Stimulated activated CD4-positive, alpha-beta T cell treated with anti-CD3 and anti-CD28 coated beads, Interleukin-1b, Interleukin-23, amount 100 ng/mL, for 1 hour (primary cell): ENCODE measurements at places on chromosomes 5 and 9.

DNA sequence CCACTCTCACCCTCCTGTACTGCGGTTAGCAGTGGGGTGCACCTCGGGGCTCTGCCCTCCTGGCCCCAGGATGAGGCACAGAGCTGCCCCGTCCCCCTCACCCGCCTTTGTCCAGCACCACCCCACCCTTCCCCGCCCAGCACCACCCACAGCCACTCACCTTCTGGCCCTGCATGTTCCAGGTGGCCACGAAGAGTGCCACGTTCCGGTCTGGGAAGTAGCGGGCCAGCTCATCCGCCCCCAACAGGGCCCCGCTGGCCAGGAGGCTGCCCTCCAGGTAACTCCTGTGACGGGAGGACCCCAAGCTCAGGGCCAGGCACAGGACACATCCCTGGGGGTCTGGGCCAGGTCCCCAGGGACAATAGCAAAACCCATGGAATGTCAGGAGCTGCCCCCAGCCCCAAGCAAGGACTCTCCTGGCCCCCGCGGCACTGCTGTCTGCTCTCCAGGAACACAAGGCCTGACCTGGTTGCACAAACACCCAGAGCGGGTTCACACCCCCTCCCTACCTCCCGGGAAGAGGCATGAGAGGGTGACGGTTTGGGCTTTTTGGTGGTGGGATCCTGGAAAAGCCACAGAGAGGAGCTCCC is 5.0 kb downstream of the INPP5E start:
- no peak for DNase-seq

GRCh38 chr5:159762921-159763320 is 153.4 kb upstream of the ADRA1B start:
- DNase-seq, result no peak

- DNase-seq, result no peak
These were observed 153.7 kb upstream of the DAPK1 start for GRCh38 chr9:87343816-87344430.

DNA sequence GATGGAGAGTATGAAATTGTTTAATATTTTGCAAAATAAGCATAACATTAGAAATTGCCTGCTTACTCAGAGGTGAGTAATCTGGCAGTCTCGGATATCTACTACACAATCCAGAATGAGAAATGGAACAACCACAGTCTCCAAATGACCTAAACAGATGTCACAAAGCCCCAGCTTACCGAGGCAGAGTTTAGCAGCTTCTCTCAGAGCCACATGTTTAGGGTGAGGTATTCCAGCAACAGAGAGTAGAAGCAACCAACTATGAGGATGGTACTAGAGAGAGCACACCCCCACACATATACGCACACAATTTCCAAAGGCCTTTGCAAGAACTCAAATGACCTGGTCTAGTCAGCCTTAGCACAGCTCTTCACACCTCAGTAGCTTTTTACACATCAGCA is 122.7 kb upstream of the LPAR1 start:
- DNase-seq, result no peak

DNA sequence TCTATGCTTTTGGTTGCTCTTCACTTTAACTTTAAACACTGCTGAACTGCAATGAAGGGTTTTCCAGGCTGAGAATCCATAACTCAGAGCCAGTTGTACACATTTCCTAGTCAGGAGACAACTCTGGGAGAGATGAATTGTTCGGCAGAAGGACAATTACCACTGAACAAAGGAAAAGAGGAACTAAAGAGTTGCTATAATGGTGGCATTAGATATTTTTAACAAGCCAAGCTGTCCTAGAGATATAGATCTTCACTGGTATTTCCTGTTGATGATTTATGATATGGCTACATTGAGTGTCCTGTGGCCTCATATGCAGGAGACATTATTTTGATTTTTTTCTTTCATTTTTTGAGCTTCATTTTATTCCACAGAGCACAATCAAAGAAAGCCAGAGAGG is 219.1 kb upstream of the PCSK5 start:
- no peak for DNase-seq

DNA sequence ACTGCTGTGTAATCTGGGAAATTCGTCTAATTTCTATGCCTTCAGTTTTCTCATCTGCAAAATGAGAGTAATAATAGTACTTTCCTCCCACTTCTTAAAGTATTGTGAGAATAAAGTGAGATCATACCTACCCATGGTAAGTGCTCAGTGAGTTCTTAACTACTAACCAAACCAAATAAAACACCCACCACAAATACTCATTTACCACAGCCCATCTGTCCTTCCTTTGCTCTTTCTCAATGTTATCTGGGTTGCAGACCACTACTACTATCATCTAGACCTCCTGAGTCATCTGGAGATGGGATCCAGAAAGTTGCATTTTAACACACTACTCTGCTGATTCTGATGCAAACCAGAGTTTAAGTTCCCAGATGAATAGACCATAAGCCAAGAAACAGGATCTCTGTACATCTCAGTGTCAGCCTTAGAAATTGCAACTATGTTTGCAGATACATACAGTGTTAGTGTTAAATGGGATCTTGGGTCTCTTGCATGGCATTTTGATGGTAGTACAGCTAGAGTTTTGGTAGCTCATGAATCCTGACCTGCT is 105.4 kb upstream of the ATP10B start:
- no peak for DNase-seq

- no peak for DNase-seq
These were observed 2.9 kb downstream of the HTR1A start for GRCh38 chr5:63959177-63959982.

DNA sequence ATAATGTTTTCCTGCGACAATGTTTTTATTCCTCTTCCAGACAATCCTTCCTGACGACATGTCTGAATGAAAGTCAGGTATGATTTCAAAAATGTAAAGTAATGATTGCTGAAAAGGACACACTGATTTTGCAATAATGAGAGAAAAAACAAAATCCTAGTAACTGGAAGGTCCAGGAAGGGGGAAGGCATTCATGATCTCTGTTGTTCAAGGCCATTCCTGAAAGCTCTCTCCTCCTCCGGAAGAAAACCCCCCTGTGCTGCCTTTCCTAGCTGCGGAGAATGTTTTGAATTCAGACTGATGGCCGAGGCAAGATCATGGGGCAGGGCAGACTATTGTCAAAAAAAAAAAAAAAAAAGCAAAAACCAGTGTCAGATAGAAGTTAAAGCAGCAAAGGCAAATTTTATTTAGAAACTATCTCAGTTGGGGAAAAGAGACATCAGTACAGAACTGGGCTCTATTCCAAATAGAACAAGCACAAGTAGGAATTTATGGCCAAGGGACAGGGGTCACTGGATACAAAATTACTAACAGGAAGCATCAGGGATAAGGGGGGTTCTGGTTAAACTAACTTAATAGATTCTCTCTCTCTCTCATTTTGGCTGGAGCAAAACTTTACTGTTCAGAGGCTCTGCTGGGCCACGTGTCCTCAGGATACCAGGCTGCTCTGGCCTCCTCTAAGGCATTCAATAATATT is 36.5 kb upstream of the CTSV start:
- DNase-seq, result no peak

- no peak for DNase-seq
These were observed 10.1 kb downstream of the EEIG1 start for GRCh38 chr9:127970401-127971313.

- DNase-seq, result no peak
These were observed 89.5 kb downstream of the EPB41L4A start for GRCh38 chr5:112329419-112330090.

DNA sequence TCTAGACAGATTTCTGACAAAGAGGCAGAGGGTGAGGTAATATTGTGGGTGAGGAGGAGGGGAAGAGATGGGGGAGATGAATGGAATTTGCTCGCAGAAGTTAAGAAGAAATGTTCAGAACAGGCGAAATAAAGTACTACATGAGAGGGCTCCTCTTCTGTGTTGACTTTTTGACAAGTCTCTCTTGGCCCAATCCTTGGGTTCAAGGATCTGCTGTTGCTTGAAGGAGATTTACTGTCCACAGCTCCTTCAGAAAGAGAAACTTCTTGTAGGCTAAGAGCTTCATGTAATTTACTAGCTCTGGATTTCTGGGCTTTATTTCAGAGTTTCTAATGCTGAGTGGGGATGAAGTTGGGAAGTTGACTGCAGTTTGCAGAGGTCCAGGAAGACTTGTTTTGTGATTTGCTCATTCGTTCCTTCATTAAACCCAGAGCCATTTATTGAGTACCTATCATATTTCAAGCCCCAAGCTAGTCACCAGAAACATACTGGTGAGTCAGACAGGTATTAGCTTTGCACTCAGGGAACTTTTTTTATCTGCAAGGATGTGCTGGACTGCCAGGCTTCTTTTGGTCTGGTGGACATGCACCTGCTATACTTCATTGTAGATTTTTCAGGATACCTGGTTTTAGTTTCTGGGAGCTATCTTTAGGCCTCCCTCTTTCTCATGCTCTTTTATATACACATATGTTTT is 402.9 kb upstream of the CLINT1 start:
- DNase-seq, result no peak

DNA sequence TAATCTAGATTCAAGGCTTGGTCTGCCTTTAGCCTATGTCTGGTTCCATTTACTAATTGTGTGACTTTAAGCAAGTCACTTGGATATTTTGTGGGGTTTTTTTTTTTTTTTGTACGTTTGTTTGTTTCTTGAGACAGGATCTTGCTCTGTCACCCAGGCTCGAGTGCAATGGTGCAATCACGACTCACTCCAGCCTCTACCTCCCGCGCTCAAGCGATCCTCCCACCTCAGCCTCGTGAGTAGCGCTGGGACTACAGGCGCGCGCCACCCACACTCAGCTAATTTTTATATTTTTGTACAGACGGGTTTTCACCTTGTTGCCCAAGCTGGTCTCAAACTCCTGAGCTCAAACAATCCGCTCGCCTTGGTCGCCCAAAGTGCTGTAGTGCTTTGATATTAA is 1.1 kb upstream of the PFDN1 start:
- no peak for DNase-seq

GRCh38 chr5:4023091-4023752 is 427.6 kb downstream of the IRX1 start:
- no peak for DNase-seq

DNA sequence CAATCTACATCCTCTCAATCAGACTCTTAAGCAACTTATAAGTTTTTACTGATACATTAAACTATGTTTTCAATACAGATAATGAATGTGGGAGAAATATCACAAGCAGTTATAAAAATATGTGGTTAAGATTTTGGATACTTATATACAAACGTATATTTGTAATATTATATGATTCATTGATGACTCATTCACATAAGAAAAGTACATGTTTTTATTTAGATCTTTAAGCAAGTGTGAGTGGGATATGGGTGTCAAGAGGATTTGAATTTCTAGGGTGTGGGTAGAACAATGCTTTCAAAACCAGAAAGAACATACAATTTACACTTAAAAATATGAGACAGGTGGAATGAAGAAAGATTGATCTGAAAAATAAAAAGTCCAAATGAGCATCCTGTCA is 36.1 kb upstream of the ISL1 start:
- DNase-seq, result no peak

DNA sequence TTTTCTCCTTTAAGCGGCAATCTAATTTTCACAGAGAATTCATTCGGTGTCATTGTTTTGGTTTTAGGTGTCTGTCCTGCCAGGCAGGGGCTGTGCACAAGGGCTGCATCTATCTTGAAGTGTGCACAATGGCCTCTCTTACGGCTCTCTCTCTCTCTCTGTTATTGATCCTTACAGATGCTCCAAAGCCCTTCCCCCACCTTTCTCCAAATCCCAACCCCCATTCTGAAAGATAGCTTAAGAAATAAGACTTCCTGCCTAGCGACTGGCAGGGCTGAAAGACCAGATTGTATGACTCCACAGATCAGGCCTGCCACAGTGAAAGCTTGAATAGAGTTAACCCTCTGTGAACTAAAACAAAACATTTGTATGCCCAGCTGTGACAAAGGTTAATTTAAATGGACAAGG is 86.5 kb upstream of the NR5A1 start:
- DNase-seq, result no peak

DNA sequence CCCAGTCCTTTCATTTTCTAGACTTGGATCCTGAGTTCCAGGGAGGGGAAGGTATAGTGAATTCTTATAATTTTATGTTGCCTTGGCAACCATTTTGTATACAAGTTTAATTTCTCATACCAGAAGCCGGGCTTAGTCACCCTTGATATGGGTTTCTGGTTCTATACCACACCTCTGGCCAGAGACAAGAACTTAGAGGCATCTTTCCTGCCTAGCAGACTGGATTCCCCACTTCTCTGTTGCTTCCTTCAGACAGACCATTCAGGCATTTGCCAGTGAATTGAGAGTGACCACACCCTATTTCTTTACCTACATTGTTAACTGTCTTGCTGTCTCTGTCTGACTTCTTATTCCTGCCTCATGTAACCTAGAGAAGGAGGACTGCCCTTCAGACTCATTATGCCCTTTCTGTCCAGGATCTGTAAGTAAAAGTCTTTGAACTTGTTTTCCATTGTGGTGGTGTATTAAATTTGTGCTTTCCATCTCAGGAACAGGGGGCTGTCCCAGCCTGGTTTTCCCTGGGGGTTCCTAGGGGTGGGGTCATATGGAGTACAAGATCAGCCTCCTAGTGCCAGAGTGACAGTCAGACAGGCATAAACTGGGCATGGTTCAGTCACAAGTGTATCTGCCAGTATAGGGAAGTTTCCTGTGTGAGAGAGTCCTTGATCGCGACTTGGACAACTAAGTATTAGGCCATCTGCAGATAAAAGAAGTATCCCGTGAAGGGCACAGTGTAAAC is 27.4 kb downstream of the TNFSF8 start:
- no peak for DNase-seq

GRCh38 chr5:137218471-137218870 is 280.7 kb downstream of the SPOCK1 start:
- DNase-seq, result no peak

- no peak for DNase-seq
These were observed 4.9 kb upstream of the AKNA start for GRCh38 chr9:114392749-114393112.

- no peak for DNase-seq
These were observed 650 bp downstream of the MYORG start for GRCh38 chr9:34375901-34376595.

DNA sequence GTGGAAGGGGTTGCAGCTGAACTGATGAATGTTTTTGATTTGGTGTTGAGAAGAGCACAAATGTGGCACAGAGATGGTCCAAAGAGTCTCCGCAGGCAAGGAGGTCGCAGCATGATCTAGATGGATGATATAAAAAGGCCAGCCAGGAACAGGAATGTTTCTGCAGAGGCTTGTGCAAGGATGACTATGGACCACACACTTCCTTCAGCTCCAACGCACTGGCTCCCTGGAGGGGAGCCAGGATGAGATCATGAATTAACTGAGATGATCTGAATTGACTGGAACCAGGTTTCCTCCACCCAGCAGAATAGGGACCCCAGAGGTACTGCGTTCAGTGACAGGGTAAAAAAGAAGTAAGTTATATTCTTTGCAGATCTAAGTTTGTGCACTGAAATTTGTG is 89.0 kb downstream of the ARSB start:
- no peak for DNase-seq

DNA sequence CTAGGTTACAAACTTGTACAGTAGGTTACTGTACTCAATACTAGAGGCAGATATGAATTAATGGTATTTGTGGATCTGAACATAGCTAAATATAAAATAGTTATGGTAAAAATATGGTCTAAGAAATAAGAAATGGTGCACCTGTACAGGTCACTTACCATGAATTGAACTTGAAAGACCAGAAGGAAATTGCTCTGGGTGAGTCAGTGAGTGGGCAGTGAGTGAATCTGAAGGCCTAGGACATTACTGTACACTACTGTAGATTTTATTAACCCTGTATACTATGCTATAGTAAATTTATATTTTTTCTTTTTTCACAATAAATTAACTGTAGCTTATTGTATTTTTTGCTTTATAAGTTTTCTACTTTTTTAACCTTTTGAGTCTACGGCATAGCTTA is 1020.4 kb downstream of the CDH18 start:
- DNase-seq, result no peak

GRCh38 chr9:108108280-108108851 is 618.8 kb upstream of the KLF4 start:
- DNase-seq, result no peak
